CD4-positive, alpha-beta T cell treated with Interleukin-6 for 4 hours (primary cell): ENCODE measurements at places on chromosomes 1 and 21.

- no peak for DNase-seq
Measured at GRCh38 chr1:39507230-39507928, 15.9 kb downstream of the BMP8A start.

DNA sequence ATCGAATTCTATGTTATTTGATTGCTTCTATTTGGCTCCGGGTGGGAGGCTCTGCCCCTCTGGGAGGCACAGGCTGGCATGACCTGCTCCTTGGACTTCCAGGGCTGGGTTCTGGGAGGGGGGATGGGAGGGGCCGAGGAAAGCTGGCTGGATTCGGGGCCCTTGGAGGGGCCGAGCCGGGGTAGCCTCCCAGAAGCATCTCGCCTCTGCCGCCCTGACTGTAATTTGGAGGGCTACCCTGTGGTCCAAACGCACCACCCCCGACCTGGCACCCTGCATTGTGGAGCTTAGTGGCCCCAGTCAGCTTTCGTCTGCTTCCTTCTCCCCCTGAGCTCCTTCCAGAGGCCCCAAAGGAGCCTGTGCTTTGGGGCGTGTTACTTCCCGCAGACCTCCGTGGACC lies 85.4 kb upstream of the TMEM51 start:
- no peak for DNase-seq

- DNase-seq = no peak
Measured at GRCh38 chr1:103275725-103276124, 167.4 kb upstream of the COL11A1 start.

- no peak for DNase-seq
Measured at GRCh38 chr1:175498002-175498401, 245.4 kb downstream of the TNR start.

GRCh38 chr1:11960715-11961114 lies 19.5 kb upstream of the MFN2 start:
- DNase-seq = no peak

DNA sequence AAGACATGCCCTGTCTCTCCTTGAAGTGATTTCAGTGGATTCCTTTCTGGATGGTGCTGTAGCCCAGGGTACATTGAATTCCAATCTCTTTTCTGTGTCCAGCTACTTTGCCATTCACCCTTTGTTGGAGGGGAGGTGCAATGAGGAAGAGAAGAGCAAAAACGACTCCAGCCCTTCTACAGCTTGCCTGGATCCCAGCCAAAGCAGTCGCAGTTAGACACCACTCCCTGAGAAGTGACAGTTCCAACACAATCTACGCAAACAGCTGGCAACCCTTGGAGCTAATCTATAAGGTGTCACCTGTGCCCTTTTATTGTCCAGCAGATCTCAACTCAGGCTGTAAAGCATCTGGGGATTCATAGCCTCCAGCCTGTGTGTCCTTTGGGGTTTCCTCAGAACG lies 4.6 kb downstream of the CD244 start:
- no peak for DNase-seq

GRCh38 chr21:33169359-33169758 lies 60.4 kb upstream of the IFNAR2 start:
- DNase-seq = no peak
